ENCODE measurements at places on chromosomes 3 and 15.

DNA sequence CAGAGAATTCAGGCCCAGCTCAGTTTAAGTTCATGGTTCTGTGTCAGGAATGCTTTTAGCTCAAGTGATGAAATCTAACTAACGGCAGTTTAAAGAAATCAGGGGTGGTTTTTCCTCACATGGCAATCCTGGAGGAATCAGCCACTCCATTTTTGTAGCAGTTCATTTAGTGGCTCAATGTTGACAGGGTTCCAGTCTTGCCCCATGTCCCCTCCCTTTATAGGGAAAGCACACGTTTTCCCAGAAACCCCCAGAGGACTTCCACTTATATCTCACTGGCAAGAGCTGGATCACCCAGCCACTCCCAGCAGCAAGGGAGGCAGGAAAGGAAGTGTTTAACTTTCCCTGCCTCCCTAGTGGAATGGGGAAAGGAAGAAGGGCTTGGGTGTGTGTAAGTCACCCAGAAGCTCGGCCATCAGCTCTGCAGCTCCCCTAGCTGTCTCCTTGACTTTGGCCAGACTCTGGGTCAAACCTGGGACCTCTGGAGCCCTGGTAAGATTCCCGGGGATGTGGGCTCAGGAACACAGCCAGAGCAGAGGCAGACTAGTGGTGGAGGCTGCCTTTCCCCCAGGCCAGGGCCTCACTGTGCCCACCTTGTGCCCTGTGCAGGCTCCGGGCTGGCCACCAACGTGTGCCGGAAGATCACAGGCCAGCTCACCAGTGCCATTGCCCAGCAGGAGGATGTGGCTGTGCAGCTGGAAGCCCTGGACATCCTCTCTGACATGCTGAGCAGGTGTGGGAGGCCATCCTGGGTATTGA is 11.3 kb downstream of the CAND2 start:
- DNase-seq: no peak

DNA sequence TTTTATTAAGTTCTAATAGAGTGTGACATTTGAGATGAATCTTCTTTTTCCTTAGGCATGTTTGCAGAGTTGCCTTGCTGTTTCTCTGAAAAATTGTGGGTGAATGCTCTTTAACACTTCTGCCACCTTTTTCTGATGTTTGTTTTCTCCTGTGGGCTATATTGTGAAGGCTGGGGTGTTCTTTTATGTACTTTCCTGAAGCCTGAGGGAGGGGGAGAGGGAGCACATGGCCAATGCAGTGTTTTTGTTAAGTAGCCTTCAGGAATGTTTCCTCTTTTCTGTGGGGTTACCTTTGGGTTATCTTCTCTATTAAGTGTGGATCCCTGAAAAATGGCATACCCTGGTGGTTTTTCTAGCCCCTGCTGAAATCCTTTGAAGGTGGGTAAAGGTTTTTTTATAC is 50.2 kb downstream of the CMC1 start:
- no peak for DNase-seq

GRCh38 chr3:194447161-194447560 is 39.6 kb downstream of the ATP13A3 start:
- no peak for DNase-seq

- peak; percentile 98 for DNase-seq
These were observed 66.1 kb downstream of the SLC30A4 start for GRCh38 chr15:45456212-45457106.

GRCh38 chr3:151412989-151413388 is 28.4 kb upstream of the P2RY12 start:
- no peak for DNase-seq

DNA sequence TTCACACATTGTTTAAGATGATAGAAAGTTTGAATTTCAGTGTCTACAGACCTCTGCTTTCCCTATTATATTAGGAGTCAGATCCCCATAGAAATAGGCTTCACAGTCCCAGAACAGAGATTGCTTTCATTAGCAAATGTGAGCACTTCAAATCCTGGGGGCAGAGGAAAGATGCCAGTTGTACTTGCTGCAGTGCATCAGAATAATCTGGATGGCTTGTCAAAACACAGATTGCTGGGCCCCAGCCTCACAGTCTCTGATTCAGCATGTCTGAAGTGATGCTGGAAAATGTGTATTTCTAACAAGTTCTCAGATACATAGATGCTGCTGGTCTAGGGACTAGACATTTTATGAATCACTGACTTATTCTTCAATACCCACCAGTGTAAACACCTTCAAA is 375.2 kb downstream of the FGF12 start:
- no peak for DNase-seq
